HS-5 (cell line): ENCODE measurements at places on chromosomes 1 and 21.
A peak's percentile ranks its signal among the peaks of the same experiment; 100 is the strongest.

- DNase-seq = no peak
Observed at GRCh38 chr1:15706751-15707150, 22.6 kb downstream of the PLEKHM2 start.

GRCh38 chr1:43969746-43970466, at the start of gene DPH2:
TSS of gene DPH2 (plus strand) at chr1:43970010. CDS start at chr1:43970176, 166 bp downstream.
- peak; percentile 84 for DNase-seq

DNA sequence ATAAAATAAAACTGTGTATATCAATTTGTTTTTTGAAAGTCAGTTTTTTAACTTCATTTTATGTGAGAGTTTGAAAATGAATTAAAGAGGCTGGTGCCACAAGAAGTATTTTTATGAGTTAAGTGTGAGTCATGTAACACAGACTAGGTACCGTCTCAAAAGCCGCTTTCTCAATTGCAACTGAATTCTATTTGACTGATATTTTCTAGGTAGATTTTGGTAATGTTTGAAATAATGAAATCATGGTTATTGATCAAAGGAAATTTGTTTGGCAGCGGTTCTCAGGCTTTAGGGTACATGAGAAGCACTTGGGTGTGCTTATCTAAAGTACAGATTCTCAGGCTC, 4.6 kb downstream of the SNX27 start:
- no peak for DNase-seq

- no peak for DNase-seq
Observed at GRCh38 chr1:66352792-66353191, 181.2 kb upstream of the SGIP1 start.

DNA sequence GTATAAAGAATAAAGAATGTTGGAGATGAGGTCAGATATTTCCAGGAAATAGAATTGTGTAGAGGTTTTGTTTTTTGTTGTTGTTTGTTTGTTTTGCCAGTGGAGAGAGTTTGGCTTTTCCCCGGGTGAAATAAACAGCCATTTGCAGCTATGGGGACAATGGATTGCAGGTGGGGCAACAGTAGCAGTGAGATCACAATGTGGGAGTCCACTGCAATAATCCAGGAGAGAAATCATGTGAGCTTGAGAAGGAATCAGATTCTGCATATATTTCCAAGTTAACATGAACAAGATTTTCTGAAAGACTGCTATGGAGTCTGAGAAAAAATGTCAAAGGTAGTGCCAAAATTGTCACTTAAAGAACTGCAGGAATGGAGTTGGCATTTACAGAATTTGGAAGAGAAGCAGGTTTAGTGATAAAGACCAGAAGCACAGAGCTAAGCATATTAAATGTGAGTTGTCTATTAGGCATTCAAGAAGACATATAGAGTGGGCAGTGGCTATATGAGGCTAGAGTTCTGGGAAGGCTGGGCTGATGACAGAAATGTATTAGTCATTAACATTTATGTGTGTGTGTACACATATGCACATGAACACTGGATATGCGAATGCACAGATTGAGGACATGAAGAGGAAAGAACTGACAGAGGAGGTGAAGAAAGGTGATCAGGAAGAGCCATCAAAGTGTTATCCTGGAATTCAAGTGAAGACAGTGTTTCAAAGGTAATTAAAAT, 729.6 kb upstream of the PTBP2 start:
- DNase-seq = no peak

- no peak for DNase-seq
Observed at GRCh38 chr1:185487026-185487425, 170.0 kb upstream of the IVNS1ABP start.

- DNase-seq = no peak
Observed at GRCh38 chr1:3564921-3565831, 46.1 kb downstream of the MEGF6 start.

DNA sequence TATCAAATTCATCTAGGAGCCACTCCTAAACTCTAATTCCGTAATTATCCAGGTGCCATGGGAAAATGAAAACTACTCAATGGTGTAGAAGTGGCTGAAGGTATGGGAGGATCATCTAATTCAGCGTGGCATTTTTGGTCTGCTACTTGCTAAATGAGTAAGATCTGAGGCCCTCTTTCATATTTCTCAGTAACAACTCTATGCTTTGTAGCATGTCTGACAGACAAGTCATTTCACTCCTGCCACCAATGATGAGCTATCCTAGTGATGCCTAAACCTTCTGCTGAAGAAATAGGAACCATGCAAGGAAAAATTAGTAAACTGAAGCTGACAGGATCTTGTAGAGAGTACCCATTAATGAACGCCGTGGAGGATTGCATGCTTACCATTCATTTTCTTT, 145.3 kb downstream of the NTNG1 start:
- no peak for DNase-seq

DNA sequence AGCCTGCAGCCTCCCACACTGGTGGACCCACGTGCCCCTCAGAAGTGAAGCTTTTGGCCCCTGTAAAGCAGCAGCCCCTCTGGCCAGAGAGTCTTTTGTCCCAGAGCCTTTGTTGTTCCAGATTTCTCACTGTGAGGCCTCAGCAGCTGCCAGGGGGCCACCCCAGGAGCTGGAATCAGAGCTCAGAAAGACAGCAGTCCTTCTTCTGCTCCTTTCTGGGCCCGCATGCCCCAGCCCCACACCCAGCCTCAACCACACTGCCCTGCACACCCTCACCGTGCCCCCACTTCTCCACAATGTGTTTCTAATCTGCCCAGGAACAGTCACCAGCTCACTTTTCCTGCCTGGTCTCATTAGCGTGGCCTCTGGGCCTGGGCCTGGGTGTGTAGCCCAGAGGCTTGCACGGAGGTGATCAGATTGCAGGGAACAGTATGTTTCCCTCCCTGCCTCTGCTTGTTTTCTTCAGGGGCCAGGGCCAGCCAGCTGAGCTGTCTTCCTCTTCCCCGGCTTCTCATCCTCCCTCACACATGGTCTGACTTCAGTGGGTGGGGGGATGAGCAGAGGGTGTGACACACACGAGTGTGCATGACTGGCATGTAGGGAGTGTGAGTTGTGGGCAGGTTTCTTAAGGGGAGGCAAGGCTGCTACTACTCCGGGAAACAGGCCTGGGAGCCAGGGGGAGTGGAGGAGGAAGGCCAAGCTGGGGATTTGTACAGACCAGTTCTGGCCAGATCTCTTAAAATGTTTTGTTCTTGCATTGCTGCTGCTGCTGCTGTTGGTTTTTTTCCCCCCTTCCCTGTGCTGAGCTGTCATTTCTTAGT, 82.5 kb upstream of the ZNF648 start:
- DNase-seq = peak; percentile 22

DNA sequence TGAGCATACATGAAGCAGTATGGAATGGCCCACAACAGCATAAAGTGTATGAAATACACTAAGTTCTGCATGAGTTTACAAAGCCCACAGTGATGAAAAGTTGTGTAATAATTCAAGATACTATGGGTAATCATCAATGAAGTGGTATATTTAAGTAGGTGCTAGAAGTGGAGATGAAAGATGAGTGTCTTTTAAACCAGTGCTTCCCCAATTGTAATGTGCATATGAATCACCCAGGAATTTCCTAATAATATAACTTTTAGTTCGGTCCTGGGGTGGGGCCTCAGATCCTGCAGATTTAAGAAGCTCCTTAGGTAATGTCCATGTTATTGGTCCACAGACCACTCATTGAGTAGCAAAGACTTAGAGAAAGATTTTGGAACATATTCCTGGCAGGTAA, 184.9 kb downstream of the DUSP10 start:
- no peak for DNase-seq

- no peak for DNase-seq
Observed at GRCh38 chr1:228343191-228343661, 63.4 kb downstream of the TRIM11 start.

- peak; percentile 88 for DNase-seq
Observed at GRCh38 chr1:68331117-68331865, 99.0 kb upstream of the WLS start.

DNA sequence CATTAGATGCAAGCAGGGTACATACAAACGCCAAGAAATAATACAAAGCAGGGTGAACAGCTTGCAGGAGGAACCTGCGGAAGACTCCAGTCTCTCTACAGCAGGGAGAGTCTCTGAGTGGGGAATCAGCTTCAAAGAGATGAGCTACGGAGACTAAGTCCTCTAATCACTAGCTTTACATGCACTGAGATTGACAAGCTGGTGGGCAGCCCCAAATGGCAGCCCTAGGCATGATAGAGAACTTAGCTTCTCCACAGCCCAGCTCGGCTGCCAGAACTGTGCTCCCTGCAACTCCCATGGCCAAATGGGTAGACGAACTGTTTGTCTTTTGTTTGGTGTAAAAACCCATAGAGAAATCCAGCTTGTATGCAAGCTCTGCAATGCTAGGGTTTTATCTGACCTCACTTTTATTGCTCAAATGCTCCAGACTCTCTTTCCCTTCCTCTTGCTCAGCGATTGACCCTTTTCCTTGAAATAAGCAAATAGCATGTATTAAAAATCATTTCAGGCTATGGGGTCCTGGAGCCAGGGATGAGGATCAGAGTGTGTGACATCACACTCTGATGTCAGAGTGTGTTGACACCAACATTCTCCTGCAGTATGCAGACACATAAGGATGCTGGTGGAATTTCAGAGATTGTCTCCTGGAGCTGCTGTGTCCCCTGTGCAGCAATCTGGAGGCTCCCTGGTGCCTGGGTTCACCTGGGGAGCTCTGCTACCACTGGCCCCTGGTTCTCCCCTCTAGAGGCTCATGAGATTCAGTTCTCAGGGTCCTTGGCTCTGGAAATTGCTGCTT, 238.5 kb downstream of the TTLL7 start:
- no peak for DNase-seq

DNA sequence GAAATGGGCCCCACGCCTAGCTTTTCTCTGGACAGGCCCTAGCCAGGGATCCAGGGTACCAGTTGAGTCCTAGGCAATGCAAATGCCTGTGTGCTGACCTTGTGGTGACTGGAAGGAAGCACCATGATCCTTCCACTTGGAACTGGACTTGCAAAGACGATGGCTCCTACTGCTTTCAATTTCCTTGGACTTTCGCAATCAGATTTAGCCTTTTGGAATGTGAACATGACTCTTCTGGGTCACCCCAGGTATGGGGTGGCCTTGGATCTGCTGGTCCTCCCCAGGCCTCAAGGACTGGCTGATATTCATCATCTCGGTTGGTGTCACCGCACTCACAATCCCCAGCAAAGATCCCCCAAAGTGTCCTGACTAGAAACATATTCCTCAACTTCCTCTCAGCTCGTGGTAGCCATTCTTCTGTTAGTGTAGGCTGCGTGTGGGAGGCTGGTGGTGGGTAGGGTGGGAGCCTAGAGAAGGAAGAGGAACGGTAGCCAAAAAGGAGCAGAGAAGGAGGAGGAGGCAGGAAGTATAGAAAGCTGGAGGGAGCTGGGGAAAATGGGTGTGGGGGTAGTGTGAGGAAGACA, 130.5 kb downstream of the PPIAL4G start:
- DNase-seq = no peak

GRCh38 chr1:218517459-218517858, 172.3 kb downstream of the TGFB2 start:
- no peak for DNase-seq

GRCh38 chr1:175600721-175601440, 142.5 kb downstream of the TNR start:
- no peak for DNase-seq

- DNase-seq = no peak
Observed at GRCh38 chr21:31339721-31340120, 4.3 kb downstream of the TIAM1 start.

DNA sequence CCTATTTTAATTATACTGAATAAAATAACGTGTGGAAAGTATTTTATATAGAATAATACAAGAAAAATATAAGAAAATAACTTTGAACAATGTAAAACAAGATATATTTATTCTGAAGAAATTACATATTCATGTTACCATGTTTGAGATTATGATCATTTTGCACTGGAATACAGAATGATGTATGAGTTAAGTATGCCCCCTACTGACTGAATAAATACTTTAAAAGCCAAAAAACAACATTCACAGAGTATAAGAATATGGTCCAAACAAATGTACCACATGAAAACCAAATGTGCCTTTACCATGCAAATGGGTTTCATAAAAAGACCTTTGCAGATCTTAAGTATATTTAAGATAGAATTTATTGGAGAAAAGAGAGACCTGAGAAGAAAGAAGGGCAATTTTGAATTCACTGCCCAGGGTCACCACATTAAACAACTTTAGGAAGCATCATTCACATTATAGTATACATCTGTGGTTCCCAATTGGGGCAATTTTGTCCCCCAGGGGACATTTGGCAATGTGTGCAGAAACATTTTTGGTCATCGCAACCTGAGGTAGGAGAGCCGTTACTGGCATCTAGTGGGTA, 136.6 kb upstream of the GFI1 start:
- no peak for DNase-seq

DNA sequence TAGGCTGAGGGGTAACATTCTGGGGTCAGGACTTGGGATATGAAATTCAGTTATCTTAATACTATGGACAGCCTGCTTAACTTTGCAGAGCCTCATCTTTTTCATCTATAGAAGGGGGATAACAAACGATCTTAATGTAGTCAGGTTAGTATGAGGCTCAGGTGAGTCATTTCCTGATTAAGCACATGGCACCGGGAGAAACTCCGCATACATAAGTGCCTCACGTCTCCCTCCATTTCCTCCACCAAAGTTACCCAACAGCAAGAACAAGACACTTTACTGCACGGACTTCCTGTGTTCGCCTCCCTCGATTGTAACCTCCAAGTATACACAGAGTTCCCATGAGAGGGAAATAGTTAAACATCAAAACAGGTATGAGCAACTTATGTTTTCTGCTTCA, 112.7 kb upstream of the COA6 start:
- no peak for DNase-seq
